ENCODE measurements at places on chromosomes 11 and 22.

- no peak for DNase-seq
Measured at GRCh38 chr11:78666675-78667160, 92.1 kb upstream of the NARS2 start.

GRCh38 chr11:104089481-104089880 lies 53.0 kb downstream of the DDI1 start:
- DNase-seq, result no peak

- no peak for DNase-seq
Measured at GRCh38 chr11:128900468-128900867, 9.3 kb downstream of the KCNJ5 start.

- DNase-seq, result no peak
Measured at GRCh38 chr11:82792319-82792718, 58.7 kb upstream of the FAM181B start.

GRCh38 chr11:14327116-14327515 lies 31.9 kb downstream of the RRAS2 start:
- DNase-seq, result no peak

DNA sequence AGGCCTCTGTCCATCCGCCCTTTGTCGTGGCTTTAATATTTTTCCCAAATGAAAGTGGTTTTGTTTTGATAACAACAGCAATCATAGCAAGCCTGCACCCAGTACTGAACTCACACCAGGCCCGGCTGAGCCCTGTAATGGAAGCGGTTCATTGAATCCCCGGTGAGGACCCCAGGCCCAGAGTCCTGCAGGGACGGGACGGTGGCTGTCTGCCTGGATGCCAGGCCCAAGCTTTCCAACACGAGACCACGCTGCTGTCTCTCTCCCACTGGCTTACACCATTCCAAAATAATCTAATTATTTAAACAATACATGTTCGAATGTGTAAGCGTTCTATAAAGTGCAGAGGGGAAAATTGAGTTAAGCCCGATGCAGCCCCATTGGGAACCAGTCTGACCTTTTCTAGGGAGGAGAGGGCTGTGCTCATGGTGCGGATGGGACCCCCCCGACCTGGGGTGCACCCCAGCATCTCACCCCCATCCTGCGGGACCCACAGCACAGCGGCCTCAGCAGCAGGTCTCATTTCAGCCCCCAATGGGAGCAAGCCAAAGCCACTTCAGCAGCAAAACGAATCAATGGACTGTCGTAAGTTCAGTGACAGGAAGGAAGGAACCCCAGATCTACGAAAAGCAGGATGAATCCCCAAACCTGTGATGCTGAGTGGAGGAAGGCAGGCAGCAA lies 1046.9 kb downstream of the BRD1 start:
- DNase-seq, result no peak

DNA sequence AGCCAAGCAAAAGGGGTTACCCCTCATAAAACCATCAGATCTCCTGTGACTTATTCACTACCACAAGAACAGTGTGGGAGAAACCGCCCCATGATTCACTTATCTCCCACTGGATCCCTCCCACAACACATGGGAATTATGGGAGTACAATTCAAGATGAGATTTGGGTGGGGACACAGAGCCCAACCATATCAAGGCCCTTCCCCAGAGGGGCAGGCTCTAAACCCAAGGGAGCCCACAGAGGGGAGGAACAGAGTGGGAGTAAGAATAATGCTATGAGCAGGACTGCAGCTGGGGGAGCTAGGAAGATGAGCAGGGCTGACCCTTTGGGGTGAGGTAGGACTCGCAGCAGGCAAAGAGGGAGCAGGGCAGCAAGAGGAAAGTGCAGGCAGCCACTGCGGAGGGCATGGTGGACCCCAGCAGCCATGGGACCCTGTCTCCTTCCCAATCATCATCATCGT lies 59.3 kb downstream of the CD82 start:
- no peak for DNase-seq

GRCh38 chr11:368414-369335 lies 624 bp upstream of the B4GALNT4 start:
- no peak for DNase-seq

- DNase-seq, result no peak
Measured at GRCh38 chr11:60934790-60935605, 10.7 kb downstream of the TMEM132A start.

DNA sequence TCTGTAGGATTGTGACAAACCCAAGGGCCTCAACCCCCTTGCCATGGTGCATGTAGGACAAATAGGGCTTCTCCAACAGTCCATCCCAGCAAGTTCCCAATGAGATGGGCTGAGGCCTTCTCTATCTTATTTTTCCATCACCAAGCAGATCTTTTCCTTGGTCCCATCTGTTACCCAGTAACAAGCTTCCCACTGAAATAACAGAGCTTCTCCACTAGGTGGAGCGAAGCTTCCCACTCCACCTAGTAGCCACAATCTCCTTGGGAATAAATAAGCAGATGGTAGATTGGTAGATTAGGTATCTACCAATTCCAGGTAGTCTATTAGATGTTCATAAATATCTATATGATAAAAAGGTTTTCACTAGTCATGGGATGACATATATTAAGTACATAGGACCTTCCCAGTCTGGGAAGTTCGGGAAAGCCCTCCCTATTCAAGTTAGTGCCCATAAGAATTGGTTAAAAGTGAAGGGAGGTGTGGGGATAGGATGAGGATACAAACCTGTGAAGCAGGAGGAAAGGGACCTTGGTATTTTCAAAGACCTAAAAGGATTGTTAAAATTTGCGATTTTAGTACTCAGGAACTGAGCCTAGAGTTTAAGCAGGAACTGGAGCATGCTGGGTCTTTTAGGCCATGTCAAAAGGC lies 5.9 kb upstream of the OR52L1 start:
- no peak for DNase-seq

DNA sequence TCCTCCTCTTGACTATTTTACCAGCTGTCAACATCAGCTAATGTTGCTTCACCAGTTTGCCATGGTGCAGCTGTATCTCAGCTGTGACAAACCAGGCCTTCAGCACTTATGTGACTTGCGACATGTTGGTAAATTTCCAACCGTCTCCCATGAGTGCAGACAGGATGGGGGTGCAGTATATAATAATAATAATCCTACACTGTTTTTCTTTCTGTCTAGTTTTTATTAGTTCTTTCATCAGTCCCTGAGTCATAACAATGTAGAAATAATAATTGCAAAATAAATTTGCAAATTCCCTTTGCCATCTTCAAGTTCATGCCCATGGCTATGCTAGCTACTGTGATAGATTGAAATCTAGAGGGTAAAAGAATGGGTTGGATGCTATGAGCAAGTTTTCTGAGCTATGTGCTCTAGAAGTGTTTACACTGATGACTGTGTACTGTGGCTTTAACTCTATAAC lies 4.9 kb downstream of the MMP13 start:
- DNase-seq, result peak; percentile 57

GRCh38 chr11:64352995-64353714 lies 5.8 kb upstream of the RPS6KA4 start:
- DNase-seq, result no peak

- DNase-seq, result no peak
Measured at GRCh38 chr11:44507896-44508445, 57.5 kb upstream of the CD82 start.

Data from PC-9 (cell line).